ENCODE measurements at places on chromosomes 7 and 10.

DNA sequence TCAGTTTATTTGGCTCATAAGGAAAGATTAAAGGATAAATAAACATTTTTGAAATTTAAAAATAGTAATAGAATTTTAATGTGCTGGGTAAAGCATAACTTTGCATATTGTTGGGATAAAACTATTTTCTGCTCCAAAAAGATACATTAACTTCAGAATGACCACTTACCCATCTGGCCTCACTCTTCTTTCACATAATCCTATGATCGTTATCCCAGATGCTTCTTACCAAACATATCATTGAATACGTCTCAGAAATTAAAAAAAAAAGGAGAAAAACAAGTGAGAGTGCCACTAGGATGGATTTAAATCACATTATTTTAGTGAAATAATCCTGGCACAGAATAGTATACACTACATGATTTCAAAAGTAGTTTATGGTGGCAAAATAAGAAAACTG lies 677.5 kb upstream of the ZWINT start:
- DNase-seq, result no peak

GRCh38 chr7:111708072-111708471 lies 145.8 kb upstream of the IMMP2L start:
- DNase-seq, result no peak

- DNase-seq, result no peak
These were observed 20.2 kb downstream of the EXOC6 start for GRCh38 chr10:92868557-92868956.

GRCh38 chr7:100035876-100036275 lies 13.7 kb upstream of the ZSCAN21 start:
- DNase-seq, result no peak

GRCh38 chr7:159030490-159031134 lies 114.1 kb downstream of the VIPR2 start:
- no peak for DNase-seq

GRCh38 chr10:71188201-71188600 lies 24.2 kb upstream of the UNC5B start:
- DNase-seq, result peak; percentile 20

DNA sequence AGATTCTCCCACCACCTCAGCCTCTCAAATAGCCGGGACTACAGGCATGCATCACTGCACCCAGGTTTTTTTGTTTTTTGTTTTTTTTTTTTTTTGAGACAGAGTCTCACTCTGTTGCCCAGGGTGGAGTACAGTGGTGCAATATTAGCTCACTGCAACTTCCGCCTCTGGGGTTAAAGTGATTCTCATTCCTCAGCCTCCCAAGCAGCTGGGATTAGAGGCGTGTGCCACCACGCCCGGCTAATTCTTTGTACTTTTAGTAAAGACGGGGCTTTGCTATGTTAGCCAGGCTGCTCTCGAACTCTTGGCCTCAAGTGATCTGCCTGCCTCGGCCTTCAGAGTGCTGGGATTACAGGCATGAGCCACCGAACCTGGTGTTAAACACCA lies 107.5 kb upstream of the KIF5B start:
- no peak for DNase-seq

GRCh38 chr10:125557801-125558505 lies 125.0 kb downstream of the TEX36 start:
- no peak for DNase-seq

DNA sequence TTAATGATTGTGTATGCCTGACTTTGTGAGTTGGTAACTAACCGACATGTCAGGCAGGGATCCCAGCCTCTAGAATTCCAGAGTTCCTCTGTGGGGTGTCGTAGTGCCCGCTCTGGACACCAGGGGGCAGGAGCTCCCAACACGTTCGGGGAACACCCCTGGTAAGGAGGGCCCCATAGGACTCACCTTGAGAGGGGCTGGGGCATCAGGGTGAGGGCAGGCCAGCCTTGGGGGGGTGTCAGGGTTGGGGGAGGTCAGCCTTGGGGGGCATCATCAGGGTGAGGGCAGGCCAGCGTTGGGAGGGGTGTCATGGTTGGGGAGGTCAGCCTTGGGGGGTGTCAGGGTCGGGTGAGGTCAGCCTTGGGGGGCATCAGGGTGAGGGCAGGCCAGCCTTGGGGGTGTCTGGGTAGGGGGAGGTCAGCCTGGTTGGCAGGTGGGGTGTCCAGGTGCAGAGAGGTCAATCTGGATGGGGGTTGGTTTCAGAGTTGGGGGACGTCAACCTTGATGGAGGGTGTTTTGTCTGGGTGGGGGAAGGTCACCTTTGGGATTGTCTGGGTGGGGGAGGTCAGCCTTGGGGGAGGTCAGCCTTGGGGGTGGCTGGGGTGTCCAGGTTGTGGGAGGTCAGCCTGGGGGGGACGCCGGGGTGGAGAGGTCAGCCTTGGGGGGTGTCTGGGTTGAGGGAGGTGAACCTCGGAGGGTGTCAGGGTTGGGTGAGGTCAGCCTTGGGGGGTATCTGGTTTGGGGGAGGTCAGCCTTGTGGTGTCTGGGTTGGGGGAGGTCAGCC lies 45.6 kb upstream of the SUN1 start:
- DNase-seq, result no peak

GRCh38 chr7:37187179-37187578 lies 261.5 kb downstream of the ELMO1 start:
- no peak for DNase-seq

- DNase-seq, result no peak
These were observed 63.0 kb upstream of the MPP7 start for GRCh38 chr10:28365840-28366239.

DNA sequence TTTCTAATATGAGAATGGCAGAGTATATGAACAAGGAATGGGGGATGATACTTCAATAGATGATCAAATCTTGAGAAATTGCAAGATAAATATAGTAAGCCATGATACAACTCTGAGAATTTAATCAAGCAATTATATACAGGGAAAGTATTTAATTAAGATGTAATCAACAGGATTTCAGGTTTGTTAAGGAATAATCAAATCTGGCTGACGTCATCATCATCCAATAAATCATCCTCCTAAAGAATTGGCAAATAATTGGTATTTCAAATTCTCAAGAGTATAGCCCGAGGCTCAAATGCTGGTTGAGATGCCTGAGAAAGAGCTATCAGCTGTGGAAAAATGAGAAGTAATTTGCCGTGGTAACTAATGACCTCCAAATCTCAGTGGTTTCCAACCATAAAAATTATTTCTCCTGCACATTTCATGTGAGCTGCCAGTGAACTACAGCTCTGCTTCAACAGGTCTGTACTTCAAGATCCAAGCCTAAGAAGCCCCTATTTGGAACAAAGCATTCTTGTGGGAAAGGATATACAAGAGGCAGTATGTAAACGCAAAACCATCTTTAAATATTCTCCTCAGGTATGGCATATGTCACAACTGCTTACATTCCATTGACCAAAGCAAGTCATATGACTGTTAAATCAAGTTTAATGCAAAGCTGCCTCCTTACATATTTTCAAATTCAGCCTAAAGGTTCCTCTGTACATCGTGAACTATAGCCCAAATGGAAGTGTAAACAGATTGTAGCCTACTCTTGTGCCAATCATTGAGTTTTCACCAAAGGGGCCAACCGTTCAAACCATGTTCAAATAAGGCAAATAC lies 503.0 kb downstream of the KIF20B start:
- DNase-seq, result no peak

DNA sequence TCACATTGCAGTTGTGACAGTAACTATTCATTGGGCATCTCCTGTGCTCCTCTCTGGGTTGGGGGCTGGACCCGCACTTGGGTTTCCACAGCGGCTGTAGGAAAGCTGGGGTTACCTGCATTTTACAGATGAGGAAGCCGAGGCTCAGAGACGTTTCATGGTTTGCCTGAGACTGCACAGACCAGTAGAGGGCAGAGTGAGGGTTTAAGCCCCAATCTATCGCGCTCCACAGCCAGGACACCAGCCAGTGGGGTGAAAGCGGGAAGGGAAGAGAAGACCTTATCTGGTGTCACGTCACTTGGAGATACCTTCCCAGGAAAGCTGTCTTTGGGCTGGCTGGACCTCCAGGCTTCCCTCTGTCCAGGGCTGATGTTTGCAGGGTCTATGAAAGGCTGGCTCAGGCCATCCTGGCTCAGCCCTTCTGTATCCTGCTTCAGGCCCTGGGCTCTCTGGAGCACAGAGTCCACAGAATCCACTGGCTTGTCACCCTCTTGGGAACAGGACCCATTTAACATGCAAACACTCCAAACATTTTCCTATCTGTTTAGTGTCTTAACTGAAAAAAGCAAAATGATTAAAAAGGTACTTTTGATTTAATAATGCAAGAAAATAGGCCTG lies 167.7 kb downstream of the EMX2 start:
- DNase-seq, result no peak

- no peak for DNase-seq
These were observed 170.1 kb downstream of the EBF3 start for GRCh38 chr10:129793996-129794395.

DNA sequence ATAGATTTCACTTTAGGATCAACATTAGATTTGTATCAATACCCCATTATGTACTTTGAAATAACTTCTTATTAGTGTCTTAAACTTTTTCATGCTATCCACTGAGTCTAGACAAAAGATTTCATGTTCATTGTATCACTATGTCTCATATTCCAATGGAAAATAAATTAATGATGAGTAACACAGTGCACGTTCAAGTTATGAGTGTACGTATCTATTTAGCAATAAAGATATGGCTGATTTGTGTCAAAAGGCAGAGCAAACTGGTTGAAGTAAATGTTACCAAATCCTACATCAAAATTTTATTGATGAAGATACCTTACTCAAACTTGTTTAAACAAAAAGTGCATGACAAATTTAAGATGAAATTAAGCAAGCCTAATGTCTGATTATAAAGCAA lies 102.4 kb downstream of the SEMA3E start:
- no peak for DNase-seq

- DNase-seq, result no peak
These were observed at the start of gene RELN for GRCh38 chr7:103989200-103989784. TSS of gene RELN (minus strand) at chr7:103989658. CDS start at chr7:103989356, 302 bp downstream.

- DNase-seq, result no peak
These were observed 106.2 kb upstream of the INHBA start for GRCh38 chr7:41809116-41809515.

GRCh38 chr10:637221-637620 lies 52.2 kb downstream of the DIP2C start:
- no peak for DNase-seq

DNA sequence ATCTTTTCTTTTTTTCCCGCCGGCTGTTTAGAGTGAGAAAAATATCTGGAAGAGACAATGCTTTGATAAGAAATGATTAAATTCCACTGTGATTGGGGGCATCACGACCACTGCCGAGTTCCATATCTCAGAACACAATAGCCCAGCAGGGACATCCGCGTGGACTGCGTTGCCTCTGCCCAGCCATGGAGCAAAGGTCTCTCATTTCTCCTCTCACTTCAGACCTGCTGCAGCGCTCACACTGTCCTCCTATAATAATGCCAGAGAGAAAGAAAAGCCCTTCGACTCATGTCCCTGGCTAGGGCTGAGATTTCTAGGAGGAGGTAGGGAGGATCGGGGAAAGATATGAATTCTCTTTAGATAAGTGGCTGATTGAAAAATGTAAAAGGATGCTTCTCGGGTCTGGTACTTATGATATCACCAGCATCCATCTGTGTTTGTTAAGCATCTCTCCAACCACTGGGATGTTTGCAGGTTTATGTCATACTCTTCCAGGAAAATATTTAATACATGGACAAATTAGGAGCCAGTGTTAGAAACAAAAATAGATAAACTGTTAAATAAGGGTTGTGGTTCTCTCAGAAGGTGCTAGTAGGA lies 472.9 kb upstream of the AKR1E2 start:
- no peak for DNase-seq

DNA sequence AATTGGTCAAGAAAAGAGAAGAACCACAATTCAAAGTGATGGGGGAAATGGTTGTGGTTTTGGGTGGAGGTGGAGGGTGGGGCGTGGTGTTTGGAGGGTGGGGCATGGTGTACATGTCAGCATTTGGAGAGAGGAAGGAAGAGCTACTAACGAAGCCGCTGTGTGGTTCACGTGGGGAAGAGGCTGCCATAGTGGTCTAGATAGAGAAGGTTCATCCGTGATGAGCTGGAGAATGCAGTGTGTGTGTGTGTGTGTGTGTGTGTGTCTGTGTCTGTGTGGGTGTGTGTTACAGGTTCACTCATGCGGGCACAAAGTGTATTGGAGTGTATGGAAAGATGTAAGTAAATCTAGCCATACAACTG lies 6.1 kb upstream of the VCL start:
- DNase-seq, result no peak

GRCh38 chr10:117441812-117442443 lies 66.7 kb upstream of the PDZD8 start:
- DNase-seq, result no peak

DNA sequence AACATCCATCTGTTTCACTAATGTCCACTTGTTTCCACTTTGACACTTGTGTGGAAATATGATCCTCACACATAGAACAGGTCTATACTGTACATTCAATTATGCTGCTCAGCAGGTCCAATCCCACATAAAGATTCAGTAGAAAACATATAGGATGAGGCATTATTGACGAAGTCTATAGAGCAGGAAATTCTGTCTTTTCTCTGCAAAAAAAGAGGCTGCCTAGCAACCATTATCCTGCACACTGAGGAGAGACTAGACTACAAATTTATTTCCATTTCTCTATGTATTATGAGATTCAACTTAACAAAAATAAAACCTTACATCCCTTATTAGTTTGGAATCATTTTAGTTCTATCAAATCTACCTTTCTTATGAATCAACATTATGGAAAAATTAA lies 204.6 kb upstream of the POM121L12 start:
- DNase-seq, result no peak

DNA sequence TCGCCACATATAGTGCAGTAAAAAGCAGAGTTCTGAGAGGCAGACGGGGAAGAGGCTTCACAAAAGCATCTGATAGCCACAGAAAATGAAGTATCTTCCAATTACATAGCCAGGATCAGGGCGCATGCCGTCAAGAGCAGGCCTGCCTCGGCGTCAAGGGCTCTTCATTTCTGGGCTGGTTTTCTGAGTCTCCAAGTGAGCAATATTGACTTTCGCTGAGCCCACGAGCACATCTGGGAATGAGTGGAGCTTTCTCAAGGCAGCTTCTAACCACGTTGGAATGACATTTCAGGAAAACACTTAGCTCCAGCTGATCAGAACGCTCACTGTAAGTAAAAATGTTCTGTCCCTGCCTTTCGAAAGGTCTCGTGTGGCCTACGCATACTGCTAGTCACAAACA lies 51.9 kb downstream of the CLRN3 start:
- DNase-seq, result no peak

- DNase-seq, result no peak
These were observed 285.4 kb downstream of the SNX13 start for GRCh38 chr7:17654940-17655339.

DNA sequence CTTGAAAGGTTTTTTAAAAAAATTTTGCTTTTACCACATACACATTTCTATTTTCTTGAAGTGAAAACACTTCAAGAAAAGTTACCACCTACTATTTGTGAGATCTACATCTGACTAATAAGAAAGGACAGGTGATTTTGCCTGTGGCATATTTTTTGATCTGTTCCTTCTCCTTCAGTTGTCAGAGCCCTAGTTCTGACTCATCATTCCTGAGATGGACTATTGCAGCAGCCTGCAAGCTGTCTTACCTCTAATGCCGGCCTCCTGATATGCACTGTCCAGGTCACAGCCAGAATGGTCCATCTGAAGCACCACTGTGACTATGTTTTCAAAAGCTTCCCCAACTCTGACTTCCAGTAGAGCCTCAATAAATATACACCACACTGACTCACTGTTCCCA lies 28.2 kb upstream of the ANK3 start:
- no peak for DNase-seq

GRCh38 chr7:44291066-44291732 lies 34.2 kb downstream of the CAMK2B start:
- no peak for DNase-seq
